ENCODE measurements at places on chromosomes 3 and 15. TPM values are rescaled to one million over a fixed set of nuclear protein-coding genes. Genes with fewer than 3 reads are reported as not detected.
A peak's percentile ranks its signal among the peaks of the same experiment; 100 is the strongest.

The NCK1 gene
- 16.5 TPM for total RNA-seq

The CHST13 gene
- total RNA-seq = not detected

DNA sequence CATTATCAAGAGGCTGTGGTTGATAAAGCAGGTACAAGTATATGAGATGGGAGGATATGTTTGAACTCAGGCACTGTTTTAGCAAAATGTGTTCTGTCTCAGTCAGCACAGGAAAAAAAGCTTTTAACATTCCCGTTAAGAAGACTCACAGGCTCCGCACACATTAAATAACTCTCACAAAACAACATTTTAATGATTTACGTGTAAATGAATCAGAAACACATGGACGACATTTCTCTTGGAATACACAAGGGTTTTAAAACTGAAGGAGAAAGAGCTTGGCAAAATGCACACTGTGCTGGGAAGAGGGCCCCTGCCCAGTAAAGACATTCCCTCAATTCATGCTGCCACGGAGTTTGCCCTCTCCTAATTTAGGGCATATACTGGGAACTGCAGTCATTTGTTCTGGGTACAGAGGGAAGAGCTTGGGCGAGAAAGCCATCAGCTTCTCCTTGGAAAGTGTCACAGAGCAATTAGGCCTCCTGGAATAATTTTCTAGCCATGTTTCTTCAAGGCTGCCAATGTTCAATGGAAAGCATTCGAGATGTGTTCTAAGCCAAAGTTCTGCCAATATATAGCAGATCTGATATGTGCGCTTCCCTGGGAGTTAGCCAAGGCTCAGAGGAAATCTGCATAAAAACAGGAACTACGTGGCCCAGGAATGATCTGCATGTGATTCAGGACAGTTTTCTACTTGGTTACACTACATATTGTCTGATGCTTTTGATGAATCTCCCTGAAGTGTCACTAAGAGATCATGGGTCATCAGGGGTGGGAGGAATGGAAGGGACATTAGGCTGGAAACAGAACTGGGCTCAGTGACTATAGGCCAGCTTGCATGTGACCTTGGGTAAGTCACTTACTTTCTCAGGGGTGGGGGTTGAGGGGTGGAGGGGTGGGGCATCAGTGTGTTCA lies 2.2 kb upstream of the MASP1 start:
- no peak for DNase-seq
- H3K4me3 ChIP-seq = no peak overlapping the region
- H3K36me3 ChIP-seq = no peaks in the 10 kb centered on the region
- no peaks in the 10 kb centered on the region for H3K4me1 ChIP-seq
- peaks cover 28% of the 10 kb centered on the region for H3K27me3 ChIP-seq
- H3K27ac ChIP-seq = no peak overlapping the region

The GREM1 gene
- total RNA-seq = 1.6 TPM

The NR1I2 gene
- 0.04 TPM for total RNA-seq

DNA sequence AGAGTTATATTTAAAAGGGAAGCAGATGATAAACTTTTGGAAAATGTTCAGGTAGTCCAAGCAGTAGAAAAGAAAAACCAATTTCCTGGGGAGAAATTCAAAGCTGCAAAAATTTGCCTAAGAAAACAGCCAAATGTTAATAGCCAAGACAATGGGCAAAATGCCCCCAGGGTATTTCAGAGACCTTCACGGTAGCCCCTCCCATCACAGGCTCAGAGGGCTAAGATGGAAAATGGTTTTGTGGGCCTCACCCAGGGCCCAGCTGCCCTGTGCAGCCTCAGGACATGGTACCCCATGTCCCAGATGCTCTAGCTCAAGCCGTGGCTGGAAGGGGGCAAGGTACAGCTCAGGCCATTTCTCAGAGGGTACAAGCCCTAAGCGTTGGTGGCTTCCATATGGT lies 391.0 kb downstream of the ZIC4 start:
- no peaks in the 10 kb centered on the region for H3K36me3 ChIP-seq
- H3K27ac ChIP-seq = no peak overlapping the region

- peak overlapping the region; percentile 31 for H3K27ac ChIP-seq
- no peak overlapping the region for H3K4me3 ChIP-seq
- H3K36me3 ChIP-seq = no peaks in the 10 kb centered on the region
- H3K27me3 ChIP-seq = no peaks in the 10 kb centered on the region
- H3K4me1 ChIP-seq = peaks cover 15% of the 10 kb centered on the region
- DNase-seq = peak; percentile 42
Observed at GRCh38 chr3:133488785-133489367, 84.6 kb upstream of the CDV3 start.

The LRTM1 gene
- total RNA-seq = not detected

- H3K27ac ChIP-seq = no peak overlapping the region
- peaks cover 26% of the 10 kb centered on the region for H3K4me1 ChIP-seq
- no peaks in the 10 kb centered on the region for H3K27me3 ChIP-seq
- H3K36me3 ChIP-seq = no peaks in the 10 kb centered on the region
- no peak for DNase-seq
- no peak overlapping the region for H3K4me3 ChIP-seq
Observed at GRCh38 chr15:63947228-63947627, 99.1 kb downstream of the DAPK2 start.

The NOX5 gene
- total RNA-seq = 339 TPM

GRCh38 chr3:153442386-153442785 lies 280.4 kb downstream of the RAP2B start:
- no peaks in the 10 kb centered on the region for H3K27me3 ChIP-seq
- H3K27ac ChIP-seq = no peak overlapping the region
- H3K4me1 ChIP-seq = no peaks in the 10 kb centered on the region
- no peak overlapping the region for H3K4me3 ChIP-seq

GRCh38 chr3:152338159-152338720 lies 69.5 kb downstream of the MBNL1 start:
- H3K27ac ChIP-seq = no peak overlapping the region
- H3K36me3 ChIP-seq = peaks cover 8% of the 10 kb centered on the region
- no peak overlapping the region for H3K4me3 ChIP-seq
- no peaks in the 10 kb centered on the region for H3K27me3 ChIP-seq
- DNase-seq = no peak

DNA sequence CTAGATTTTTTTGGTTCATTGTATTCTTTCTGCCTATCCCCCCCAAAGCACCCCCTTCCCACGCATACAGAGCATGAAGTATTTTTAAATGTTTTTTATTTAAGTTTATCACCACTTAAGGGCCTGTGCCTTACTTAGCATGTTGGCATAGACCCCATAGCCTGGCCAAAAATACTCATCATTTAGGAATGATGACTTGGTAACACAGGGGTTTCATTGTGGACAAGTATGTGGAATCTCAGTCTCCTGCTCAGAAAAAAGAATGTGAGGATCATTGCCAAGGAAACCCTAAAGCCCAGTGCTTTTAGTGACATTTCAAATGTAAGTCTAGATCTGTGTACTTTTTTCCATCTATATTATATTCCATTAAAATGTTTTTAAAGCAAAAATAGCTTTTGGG lies 146.3 kb downstream of the ALCAM start:
- peaks cover 39% of the 10 kb centered on the region for H3K4me1 ChIP-seq
- DNase-seq = peak; percentile 79
- H3K27me3 ChIP-seq = no peaks in the 10 kb centered on the region
- H3K36me3 ChIP-seq = no peaks in the 10 kb centered on the region
- no peak overlapping the region for H3K27ac ChIP-seq

- H3K4me1 ChIP-seq = no peaks in the 10 kb centered on the region
- no peak overlapping the region for H3K27ac ChIP-seq
- 0 out of 2 replicates have a peak, but pooled peaks cover 3% of the 10 kb centered on the region for H3K36me3 ChIP-seq
- H3K4me3 ChIP-seq = no peak overlapping the region
- no peaks in the 10 kb centered on the region for H3K27me3 ChIP-seq
Observed at GRCh38 chr3:129107793-129108192, 13.8 kb downstream of the RAB43 start.

DNA sequence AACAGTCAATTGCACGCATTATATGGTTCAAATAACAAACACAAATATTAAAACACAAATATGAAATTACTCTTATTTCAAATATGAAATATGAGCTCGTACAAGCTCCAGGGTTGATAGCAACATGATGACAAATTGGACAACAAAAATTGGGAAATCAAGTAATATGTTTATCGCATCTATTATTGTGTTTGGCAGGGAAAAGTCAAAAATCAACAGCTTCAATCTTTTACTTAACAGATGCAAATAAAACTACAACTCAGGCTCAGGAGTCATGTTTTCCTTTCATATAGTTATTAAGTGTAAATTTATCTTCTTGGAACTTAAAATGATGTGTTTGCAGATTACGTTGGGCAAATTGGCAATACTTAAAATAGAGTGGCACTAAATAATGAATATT lies 41.4 kb downstream of the ZPLD1 start:
- peaks cover 7% of the 10 kb centered on the region for H3K4me1 ChIP-seq
- no peaks in the 10 kb centered on the region for H3K36me3 ChIP-seq
- no peak overlapping the region for H3K27ac ChIP-seq
- no peak overlapping the region for H3K4me3 ChIP-seq
- no peak for DNase-seq
- H3K27me3 ChIP-seq = no peaks in the 10 kb centered on the region

The GABRG3 gene
- total RNA-seq = 2.0 TPM

GRCh38 chr3:101195951-101196713 lies 124.2 kb downstream of the IMPG2 start:
- no peaks in the 10 kb centered on the region for H3K36me3 ChIP-seq
- no peaks in the 10 kb centered on the region for H3K27me3 ChIP-seq
- no peak overlapping the region for H3K4me3 ChIP-seq
- peak; percentile 91 for DNase-seq
- peaks cover 39% of the 10 kb centered on the region for H3K4me1 ChIP-seq
- peak overlapping the region; percentile 79 for H3K27ac ChIP-seq

The PDHB gene
- 103 TPM for total RNA-seq

The ROPN1 gene
- total RNA-seq = not detected

- no peak overlapping the region for H3K4me3 ChIP-seq
- peaks cover 20% of the 10 kb centered on the region for H3K27me3 ChIP-seq
- H3K27ac ChIP-seq = no peak overlapping the region
- peak; percentile 81 for DNase-seq
Observed at GRCh38 chr3:14319654-14320182, 82.7 kb upstream of the SLC6A6 start.

DNA sequence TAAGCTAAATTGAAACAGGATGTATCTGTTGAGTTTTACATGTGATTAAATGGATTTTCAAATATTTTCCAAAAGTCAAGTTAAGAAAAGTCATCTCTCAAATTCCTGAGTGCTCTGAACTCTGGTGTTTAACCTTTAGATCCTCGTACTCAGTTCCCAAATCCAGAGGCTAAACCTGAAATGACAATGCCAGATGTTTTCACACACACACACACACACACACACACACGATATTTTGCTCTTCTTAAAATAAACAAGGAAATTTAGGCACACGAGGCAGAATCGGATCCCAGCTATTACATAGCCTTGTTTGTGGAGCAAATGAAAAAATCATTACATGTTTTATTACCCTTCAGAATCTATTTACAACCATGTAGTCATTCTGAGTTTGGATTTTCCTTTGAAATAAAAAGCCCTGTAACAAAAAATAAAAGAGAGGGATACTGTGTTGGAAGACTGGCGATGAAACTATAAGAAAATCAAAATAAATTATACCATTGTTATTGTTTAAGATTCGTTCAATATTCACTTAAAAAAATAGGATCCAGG lies 20.6 kb upstream of the UBE2E1 start:
- no peaks in the 10 kb centered on the region for H3K27me3 ChIP-seq
- H3K36me3 ChIP-seq = no peaks in the 10 kb centered on the region
- peaks cover 10% of the 10 kb centered on the region for H3K4me1 ChIP-seq
- DNase-seq = no peak
- H3K4me3 ChIP-seq = no peak overlapping the region

- no peaks in the 10 kb centered on the region for H3K36me3 ChIP-seq
- H3K27me3 ChIP-seq = peaks cover 37% of the 10 kb centered on the region
- H3K27ac ChIP-seq = no peak overlapping the region
Observed at GRCh38 chr15:37837276-37837675, 97.2 kb upstream of the TMCO5A start.

DNA sequence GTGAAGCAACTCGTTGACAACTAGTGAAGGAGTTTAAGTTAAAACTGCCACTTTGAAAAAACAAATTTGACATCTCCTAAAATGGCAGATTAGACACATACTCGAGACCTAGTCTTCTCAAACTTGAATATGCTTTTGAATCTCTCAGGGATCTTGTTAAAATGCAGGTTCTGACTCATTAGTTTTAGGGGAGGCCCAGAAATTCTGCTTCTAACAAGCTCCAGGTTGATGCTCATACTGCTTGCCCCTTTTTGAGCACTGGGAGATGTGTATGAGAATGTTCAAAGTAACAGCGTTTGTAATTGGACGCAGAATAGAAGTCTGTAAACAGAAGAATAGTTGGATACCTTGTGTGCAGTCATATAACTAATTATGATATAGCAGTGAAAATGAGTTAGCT lies 1.6 kb downstream of the C3orf38 start:
- H3K4me3 ChIP-seq = peak overlapping the region; percentile 90
- H3K27ac ChIP-seq = no peak overlapping the region
- no peaks in the 10 kb centered on the region for H3K27me3 ChIP-seq
- H3K36me3 ChIP-seq = peaks cover 20% of the 10 kb centered on the region
- DNase-seq = peak; percentile 24
- peaks cover 17% of the 10 kb centered on the region for H3K4me1 ChIP-seq

DNA sequence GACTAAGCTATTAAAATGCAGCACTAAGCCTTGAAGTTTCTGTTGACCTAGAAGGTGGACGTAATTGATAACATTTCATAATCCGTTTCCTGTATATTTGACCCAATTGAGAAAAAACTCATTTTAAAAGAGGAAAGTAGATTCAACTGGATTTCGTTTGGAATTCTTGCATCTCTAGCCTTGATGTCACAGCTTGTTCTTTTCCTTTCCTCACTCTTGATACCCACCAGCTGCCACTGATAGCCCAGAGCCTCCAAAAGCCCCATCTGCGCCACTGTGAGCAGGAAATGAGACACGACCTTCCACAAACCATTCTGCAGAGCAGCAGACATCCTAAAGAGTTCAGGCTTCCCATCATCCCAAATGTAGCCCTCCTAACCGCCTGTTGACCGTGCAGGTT lies 61.8 kb downstream of the FOXB1 start:
- H3K27ac ChIP-seq = no peak overlapping the region
- H3K27me3 ChIP-seq = no peaks in the 10 kb centered on the region
- H3K4me1 ChIP-seq = peaks cover 6% of the 10 kb centered on the region
- no peak for DNase-seq
- H3K4me3 ChIP-seq = no peak overlapping the region

Data from PC-3 (cell line).